ENCODE measurements at places on chromosomes 5 and 9.

- no peak for DNase-seq
Observed at GRCh38 chr9:15274425-15274824, 32.6 kb downstream of the TTC39B start.

DNA sequence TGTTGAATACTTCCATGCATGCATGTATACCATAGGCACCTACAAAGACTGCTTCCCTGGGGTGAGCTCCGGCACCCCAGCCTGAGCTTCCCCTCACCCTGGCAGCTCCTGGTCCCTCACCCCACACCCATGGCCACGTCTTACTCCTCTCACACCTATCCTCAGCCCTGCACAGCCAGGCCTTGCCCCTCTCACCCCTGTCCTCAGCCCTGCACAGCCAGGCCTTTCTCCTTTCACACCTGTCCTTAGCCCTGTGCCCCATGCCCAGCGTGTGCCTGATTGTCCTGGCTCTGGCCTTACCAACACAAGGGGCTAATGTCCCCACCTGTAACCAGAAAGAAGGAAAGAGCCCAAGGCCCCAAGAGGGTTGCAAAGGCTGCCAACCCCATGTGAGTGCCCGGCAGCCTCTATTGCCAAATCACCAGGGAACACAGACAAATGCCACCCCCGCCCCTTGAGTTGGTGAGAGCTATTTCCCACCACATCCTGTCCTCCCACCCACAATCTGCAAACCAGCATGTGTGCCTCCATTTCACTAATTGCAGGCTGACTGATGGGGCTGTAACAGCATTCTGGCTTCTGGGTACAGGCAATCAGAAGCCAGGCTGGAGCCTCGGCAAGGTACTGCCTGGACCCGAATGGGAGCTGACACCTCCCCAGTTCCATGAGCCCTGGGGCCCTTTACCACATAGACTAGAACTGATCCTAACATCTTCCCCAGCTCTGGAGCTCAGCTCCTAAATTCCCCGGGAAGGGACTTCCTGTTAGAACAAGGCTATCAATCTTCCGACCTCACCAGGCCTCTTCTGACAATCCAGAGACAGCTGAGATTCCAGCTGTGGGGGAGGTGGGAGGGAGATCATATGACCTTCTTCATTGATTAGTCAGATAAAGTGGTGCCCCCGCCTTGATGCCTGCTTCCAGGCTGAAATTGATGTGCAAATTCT is 78.2 kb downstream of the FAM114A2 start:
- no peak for DNase-seq

GRCh38 chr9:119005162-119005561 is 364.1 kb downstream of the BRINP1 start:
- no peak for DNase-seq

- no peak for DNase-seq
Observed at GRCh38 chr5:2563046-2563445, 188.4 kb downstream of the IRX2 start.

DNA sequence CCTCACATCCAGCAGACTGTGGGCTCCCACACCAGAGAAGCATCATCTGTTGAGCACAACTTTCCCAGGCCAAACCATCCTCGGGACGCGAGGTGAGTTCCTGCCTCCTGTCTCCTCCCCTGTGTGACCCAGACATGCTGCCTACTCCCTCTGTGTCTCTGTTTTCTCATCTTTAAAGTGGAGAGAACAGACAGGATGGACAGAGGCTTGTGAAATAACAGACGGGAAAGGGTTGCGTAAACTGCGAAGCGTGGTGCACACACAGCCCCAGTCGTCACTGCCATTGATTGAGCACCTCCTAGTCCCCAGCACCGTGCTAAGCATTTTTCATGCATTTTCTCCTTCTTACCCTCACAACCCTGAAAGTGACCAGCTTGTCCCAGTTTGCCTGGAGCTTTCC is 52.1 kb upstream of the LMX1B start:
- peak; percentile 75 for DNase-seq

DNA sequence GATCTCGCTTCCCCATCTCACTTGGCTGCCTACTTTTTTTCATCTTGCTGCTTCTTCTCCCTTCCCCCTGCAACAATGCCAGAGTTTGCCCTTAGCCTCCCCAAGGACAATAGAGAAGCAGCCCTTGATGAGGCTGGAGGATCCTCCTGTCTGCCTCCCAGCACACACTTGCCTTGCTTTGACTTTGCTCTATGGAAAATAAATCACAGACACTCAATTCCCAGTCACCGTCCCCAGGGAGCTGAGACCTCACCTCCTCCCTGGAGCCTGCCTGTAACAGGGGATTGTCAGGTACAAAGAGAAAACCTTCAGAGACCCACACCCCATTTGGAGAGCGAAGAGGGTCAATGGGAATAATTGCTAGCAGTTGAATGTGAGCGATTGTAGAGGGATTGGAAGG is 242.1 kb upstream of the ZNF462 start:
- DNase-seq, result no peak

DNA sequence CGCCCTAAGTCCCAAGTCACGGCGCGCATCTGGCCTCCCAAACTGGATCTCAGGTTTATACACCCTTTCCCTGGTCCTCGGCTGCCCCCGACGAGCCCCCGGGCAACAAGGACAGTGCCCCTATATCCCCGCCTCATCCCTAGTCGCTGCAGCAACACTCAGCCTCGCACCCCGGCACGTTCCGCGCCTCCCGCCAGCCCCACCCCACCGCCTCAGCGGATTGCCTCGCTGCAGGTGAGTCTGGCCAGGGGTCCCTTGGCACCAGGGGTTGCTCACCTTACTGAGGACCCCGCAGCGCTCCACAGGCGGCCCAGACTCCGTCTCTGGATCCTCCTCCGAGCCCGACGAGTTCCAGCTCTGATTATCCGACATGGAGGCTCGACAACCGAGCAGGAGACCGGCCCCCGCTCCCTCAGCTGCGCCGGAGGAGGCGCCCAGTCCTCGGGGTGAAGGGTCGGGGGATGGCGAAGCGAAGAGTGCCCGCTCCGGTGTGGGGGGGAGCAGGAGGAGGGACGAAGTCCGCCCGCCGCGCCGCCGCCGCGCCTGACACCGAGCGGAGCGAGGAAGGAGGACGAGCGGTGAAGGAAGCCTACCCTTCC is 494 bp downstream of the CERT1 start:
- no peak for DNase-seq

Data from MV-4-11 (cell line).